ENCODE measurements at places on chromosomes 16 and 17.
A peak's percentile ranks its signal among the peaks of the same experiment; 100 is the strongest.

GRCh38 chr16:878886-879285 lies 78.4 kb upstream of the GNG13 start:
- no peak for DNase-seq

GRCh38 chr17:32285746-32286517 lies 20.3 kb downstream of the RHBDL3 start:
- no peak for DNase-seq

DNA sequence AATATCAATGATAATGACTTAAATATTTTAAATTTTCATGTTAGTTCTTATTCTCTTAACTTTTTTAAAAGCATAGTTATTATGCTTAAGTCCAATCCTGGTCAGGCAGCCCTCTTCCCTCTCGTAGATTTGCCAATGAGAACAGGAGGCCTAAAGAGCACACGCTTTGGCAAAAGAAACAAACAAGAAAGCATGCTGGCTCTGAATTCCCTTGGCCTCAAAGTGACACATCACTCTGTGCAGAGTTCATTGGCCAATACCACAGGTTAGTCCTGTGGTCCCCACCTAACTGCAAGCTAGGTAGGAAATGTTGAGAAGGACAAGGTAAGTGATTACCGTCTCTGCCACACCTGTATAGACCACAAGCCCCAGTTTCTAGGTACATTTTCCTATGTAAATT lies 61.5 kb downstream of the MYO1D start:
- DNase-seq = no peak

DNA sequence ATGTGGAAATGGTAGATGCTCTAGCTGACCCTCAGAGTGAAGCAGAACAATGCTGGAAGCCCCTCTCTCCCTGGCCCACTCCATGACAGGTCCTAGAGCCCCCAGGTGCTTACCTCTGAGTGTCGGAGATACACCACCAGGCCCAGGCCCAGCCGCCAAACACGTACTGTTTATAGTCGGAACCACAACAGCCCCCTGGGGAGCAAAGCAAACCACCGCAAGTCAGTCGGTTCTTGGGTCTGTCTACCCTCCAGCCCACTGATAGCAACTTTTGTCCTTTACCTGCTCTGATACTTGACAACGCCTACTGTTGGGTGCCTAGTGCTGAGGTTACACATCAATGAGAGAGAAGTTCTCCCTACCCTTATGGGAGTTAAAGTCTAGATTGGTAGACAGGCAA lies 8.7 kb downstream of the FLOT2 start:
- DNase-seq = no peak

GRCh38 chr16:78755751-78756661 lies 656.6 kb downstream of the WWOX start:
- no peak for DNase-seq

GRCh38 chr16:3413730-3414379 lies 12.8 kb downstream of the ZNF174 start:
- no peak for DNase-seq

GRCh38 chr17:55588446-55589242 lies 77.4 kb upstream of the SMIM36 start:
- DNase-seq = no peak

- no peak for DNase-seq
These were observed 6.8 kb upstream of the TBC1D3B start for GRCh38 chr17:36183001-36183971.

GRCh38 chr16:51922476-51922875 lies 624.5 kb downstream of the TOX3 start:
- DNase-seq = no peak

GRCh38 chr17:1997289-1997926 lies 27.7 kb downstream of the RTN4RL1 start:
- DNase-seq = no peak

GRCh38 chr17:15440347-15440746 lies 27.1 kb downstream of the CDRT4 start:
- no peak for DNase-seq

DNA sequence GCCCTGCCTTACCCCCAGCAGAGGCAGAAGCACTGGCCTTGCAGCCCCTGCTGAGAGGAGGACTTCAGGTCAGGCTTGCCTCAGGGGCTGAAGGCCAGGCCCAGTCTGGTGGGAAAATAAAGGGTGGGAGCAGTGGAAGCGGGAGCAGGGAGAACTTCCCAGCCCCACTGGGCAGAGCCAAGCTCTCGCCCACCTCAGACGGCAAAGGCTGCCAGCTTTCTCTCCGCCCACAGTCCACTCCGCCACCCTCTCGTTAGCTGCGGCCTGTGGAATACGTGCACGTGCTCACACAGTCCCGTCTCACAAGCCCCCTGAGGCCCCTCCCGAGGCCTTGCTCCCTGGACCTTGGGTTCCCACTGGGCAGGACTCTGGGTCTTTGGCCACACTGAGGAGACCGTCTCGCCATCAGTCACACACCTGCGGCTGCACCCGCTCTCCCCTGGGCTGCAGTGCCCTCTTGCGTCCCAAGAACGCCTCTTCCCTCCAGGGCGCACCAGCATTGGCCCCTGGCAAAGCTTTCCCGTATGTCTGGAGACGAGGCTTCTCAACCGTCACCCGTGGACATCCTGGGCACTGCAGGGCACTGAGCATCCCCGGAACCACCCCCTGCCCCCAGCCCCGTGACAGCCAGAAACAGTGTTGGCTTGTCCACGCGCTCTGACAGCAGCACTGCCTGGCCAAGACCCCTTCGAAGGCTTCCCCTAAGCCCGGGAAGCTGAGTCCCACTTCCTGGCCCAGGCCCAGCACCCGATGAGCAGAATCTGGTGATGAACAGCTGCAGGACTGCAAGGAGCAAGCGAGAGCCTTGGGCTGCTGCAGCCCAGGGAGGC lies 8.3 kb downstream of the MRPL28 start:
- peak; percentile 65 for DNase-seq

GRCh38 chr17:63841350-63842172 lies 924 bp downstream of the SMARCD2 start:
- DNase-seq = no peak

- no peak for DNase-seq
These were observed 70.2 kb downstream of the SPAG9 start for GRCh38 chr17:51050291-51051033.

DNA sequence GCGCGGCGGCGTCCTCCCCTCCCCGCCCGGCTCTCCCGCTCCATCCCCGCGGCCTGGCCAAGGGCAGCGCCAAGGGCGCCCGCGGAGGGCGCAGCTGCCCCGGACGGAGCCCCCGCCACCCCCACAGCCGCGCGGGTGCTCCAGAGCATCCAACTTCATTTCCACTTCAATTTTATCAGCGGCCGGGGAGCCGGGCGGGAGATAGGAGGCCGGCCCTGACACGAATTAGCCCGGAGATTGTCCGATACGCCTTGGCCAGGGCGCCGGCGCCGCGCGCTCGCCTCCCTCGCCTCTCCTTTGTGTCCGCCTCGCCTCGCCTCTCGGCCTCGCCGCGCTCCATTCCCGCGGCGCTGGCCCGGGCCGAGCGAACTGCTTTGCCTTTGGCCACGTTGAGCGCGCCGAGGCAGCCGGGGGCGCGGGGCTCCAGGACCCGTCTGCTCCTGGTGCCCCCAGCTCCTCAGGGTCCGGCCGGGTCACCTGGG lies 129.1 kb upstream of the LHX1 start:
- no peak for DNase-seq

DNA sequence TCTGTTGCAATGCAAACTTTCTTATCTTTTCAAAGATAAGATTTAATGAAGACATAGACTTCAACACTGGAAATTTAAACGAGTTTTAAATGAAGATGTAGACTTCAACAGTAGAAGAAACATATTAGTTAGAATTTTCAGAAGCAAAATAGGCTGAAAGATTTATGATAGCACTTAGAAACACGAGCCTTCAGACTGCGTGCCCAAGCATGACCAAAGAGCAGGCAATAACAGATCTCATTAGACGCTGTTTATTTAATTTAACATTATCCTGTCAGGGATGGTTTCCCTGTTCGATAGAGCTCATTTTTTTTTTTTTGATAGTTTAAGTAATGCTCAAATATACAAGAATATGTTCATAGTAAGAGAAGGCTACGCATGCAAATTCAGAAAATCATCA lies 604.7 kb upstream of the SOX9 start:
- DNase-seq = no peak

- no peak for DNase-seq
These were observed 13.4 kb downstream of the WFDC1 start for GRCh38 chr16:84308120-84308519.

DNA sequence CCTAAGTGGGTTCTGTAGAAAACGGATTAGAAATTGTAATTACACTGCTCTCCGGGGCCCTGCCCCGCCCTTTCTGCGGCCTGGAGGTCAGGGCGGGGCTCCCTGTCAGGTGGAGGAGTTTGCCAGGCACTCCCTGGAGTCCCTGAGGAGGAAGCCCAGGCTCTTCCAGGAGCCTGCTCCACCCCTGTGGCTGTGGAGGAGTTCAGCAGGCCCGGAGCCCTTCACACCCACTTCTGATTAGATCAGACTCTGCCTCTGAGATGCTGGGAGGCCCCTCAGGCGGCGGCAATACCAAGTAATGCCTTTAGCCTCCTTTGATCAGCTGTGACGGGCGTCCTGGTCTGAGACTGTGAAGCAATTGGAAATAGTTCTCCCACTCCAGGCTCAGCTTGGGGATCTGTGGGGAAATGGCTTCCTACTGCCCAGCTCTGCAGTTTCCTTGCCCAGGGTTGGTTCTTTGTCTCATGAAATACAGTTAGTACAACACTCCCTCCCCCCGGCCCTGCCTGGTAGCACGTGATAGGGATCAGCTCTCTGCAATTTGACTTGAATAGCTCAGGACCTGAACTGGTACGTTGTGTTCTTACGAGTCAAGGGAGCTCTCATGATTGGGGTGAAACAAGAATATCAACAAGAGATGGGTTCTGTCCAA lies 22.3 kb downstream of the BAIAP2 start:
- DNase-seq = no peak

GRCh38 chr16:85447693-85448313 lies 165.3 kb upstream of the GSE1 start:
- DNase-seq = no peak

DNA sequence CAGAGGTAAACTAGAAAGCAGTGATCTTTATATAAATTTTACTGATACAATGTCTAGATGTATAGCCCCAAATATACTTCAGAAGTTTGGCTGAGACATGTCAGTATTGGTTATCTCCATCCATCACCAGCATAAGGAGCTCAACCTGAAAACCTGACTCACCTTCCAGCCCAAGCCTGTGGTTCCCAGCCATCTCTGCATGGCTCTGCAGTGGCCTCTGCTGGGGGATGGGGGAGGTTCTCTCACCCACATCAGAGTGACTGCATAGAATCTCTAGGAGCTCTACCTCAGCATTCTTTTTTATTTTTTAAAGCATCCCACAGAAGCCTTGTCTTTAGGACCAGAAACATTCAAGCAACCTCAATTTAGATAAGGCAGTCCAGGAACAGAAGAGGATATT lies 27.3 kb downstream of the USP7 start:
- peak; percentile 80 for DNase-seq

DNA sequence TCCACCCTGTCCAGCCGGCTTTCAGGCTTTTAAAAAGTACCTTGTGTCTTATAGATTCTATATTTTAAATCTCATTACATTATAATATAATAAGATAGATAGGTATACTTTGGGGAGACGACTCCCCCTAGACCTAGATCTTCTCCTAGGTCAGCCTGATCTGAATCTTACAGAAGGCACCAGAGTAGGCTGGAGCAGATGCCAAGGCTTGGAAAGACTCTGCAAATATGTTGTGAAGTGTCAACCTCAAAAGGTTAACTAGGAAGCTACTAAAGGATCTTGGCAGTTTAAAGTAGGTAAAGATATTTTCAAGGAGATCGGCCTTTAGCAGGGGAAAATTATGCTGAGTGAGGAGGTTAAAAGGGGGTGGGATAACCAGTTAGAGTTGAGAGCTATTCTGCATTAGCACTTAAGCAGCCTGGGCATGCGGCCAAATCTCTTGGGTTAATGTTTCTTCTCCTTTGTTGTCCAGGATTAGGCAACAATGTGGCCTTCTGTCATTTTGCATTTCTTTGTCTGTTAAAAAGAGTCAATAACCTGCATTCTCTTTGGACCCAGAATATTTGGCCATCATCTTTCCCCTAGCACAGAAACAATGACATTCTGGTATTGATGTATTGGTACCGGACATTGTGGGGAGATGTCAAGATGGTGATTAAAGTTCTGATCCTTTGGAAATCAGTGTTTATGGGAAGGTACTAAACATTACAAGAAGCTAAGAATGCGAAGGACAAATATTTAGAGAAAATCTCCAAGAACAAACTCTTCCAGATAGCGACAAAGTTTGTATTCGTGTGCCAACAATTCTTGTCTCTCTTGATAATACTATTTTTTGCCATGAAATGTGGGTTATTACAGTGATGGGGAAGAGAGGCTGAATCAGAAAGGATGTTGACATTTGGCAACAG lies 51.2 kb upstream of the DHX40 start:
- DNase-seq = no peak

DNA sequence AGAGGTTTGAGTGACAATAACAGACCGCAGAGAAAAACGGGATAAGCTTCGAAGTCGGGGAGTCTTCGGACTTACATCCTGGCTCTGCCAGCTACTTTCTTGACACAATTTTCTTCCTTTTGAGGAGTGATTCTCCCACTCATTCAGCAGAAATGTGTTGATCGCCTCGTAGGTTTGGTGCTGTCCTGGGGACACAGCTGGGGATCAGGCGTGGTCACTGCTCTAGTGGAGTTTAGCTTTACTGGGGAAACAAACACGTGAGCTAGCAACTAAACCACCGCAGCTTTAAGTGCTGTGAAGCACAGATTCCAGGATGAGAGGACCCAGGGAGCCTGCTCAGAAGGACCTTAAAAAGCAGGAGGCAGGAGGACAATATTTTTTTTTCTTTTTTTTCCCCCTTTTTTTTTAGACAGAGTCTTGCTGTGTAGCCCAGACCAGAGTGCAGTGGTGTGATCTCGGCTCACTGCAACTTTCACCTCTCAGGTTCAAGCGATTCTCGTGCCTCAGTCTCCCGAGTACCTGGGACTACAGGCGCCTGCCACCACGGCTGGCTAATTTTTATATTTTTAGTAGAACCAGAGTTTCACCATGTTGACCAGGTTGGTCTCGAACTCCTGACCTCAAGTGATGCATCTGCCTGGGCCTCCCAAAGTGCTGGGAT lies 858 bp downstream of the NUBP1 start:
- no peak for DNase-seq

- no peak for DNase-seq
These were observed 12.6 kb upstream of the FUS start for GRCh38 chr16:31167315-31167714.

DNA sequence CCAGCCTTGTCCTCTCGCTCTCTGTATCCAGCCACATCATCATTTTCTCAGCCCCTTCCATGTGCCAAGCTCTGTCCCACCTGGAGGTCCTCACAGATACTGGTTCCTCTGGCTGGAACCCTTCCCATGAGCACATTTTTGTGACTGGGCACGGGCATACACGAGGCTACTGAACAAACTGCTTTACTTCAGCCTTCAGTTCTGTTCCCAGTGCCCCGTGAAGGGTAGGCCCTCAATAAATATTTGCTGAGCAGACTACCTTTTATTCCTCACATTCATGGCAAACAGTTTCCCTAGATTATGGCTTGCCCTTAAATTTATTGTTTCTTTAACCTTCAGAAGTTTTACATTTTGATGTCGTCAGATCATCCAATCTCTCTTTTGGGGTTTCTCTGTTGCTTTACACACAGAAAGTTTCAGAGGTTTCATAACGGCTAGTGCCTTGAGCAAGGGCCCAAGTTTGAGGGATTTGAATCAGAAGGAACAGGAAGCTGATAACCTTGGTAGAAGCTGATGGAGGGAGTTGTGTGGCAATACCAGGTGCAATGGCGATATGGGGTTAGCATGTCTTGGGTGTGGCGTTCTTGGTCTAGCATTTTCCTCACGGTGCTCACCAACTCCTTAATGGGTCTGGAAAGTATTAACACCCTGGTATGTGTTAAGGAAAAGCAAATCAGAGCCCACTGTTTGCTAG lies 27.8 kb downstream of the TMEM92 start:
- DNase-seq = no peak
